GM20000 (cell line): ENCODE measurements at places on chromosomes 16 and 17.

DNA sequence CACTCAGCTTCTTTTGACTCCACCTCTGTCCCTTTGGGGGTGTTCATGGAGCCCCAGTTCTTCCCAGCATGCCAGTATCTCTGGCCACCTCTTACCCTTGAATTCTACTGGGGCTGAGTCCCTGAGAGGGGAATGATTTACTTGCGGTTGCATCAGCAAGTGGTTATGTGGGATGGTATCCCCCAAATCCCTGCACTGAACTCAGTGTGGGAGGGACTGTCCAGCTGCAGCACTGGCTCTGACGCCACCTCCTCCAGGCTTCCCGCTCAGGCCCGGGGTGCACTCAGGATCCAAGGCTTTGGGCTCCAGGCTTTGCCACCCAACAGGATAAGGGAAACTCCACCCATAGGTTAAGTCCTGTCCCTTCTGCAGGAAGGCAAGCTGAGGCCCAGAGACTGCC is 21.1 kb upstream of the BRD7 start:
- DNase-seq, result no peak

DNA sequence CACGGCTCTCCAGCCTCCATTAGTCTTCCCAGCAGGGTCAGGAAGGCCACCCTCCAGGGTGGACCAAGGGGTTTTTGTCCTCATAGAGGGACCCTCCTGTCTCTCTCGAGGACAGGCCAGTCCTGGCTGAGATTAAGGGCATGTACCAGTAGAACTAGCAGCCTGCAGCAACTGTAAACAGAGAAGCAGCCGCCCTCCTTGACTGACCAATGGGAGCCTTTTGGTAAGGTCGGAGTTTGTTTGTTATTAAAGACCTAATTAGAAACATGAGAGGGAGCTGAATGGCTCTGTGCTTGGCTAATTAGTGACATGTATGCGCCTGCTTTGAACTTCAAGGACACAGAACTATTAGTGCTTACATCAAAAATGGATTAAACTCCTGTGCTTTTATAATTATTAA is 80.0 kb downstream of the CCDC182 start:
- DNase-seq, result no peak

DNA sequence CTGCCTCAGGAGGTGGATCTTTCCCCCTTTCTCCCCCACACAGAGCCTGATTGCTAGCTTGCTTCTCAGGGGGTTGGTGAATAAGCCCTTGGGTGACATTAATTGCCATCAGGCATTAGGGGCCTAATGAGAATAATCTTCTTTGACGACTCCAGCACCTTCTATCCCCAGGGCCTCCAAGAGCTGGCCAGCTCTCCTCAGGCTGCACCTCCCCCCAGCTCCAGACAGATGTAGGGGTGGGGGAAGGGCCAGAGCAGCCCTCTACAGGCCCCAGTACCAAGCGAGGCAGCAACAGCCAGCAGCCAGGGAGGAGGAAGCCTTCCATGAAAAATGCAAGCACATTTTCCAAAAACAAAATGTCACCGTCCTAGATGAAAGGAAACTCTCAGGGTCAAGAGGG is 1.4 kb upstream of the TMEM132E start:
- DNase-seq, result no peak

DNA sequence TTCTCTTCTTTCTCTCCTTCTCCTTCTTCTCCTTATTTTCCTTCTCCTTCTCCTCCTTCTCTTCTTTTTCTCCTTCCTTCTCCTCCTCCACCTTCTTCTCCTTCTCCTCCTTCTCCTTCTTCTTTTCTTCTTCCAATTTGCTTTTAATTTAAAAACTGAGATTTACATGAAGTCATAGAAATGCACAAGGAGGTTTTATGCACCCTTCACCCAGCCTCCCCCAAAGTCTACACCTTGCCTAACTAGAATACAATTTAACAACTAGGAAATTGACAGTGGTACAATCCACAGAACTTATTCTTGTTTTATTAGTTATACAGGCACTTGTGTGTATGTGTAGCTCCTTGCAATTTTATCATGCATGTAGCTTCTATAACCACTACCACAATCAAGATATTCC is 826.7 kb downstream of the KCNJ2 start:
- DNase-seq, result no peak

DNA sequence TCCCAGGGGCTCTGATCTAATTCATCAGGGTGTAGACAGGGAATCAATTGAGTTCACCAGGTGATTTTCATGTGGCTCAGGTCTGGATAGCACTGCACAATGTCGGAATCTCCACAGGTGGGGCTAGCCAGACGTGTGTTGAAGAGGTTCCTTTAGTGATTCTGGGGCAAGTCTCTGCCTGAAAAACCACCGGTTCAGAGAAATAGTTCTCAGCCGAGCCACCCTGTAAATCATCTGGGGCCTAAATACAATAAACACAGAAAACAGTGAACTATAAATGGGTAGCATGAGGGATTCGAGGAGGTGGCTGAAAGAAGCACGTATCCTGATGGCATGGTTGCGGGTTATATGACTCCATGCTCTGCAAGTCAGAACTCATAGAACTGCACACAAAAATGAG is 21.3 kb downstream of the ASPA start:
- DNase-seq, result no peak

- DNase-seq, result no peak
These were observed 15.5 kb upstream of the IL17C start for GRCh38 chr16:88622866-88623265.

DNA sequence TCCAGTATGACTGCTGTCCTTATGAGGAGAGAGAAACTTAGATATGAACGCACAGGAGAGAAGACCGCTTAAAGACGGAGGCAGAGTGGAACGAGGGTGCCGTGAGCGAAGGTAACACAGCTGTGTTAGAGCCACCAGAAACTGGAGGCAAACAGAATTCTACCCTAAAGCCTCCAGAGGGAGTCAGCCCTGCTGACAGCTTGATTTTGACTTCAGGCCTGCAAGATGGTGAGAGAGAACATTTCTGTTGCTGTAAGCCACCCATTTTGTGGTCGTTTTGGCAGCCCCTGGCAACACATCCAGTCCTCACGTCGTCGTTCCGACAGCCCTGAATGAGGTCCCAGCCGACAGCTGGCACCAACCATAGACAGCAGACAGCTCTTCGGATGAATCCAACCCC is 2.8 kb upstream of the SPATA2L start:
- no peak for DNase-seq

DNA sequence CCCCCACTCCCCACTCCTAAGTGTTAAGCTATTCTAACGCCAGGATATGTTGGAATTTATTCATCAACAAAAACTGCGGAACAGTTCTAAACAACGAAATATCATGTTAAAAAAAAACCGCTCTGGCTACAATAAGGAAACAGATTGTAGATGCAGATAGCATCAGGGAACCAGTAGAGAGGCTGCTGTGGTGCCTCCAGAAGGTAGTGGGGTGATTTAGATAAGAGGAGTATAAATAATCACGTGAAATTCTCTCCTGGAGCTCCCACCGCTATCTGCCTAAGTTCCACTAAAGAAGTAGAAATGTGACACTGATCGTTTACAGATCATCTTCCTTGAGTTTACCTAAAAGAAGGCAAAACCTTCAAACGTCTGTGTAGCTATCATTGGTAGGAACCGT is 8.0 kb downstream of the AHSP start:
- no peak for DNase-seq

GRCh38 chr17:10116267-10116666 is 82.1 kb downstream of the GAS7 start:
- DNase-seq, result no peak

DNA sequence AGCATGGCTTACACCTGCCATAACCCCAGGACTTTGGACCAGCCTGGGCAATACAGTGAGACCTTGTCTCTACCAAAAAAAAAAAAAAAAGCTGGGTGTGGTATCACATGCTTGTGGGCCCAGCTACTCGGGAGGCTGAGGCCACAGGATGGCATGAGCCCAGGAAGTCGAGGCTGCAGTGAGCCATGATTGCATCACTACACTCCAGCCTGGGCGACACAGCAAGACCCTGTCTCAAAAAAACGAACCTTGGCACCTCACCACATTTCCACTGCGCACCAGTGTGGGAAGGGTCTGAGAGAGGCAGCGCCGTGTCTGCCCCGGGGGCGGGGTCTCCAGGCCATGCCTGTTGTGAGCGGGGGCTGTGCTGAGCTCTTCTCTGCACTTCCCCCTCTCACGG is 6.3 kb downstream of the ACSF3 start:
- no peak for DNase-seq

DNA sequence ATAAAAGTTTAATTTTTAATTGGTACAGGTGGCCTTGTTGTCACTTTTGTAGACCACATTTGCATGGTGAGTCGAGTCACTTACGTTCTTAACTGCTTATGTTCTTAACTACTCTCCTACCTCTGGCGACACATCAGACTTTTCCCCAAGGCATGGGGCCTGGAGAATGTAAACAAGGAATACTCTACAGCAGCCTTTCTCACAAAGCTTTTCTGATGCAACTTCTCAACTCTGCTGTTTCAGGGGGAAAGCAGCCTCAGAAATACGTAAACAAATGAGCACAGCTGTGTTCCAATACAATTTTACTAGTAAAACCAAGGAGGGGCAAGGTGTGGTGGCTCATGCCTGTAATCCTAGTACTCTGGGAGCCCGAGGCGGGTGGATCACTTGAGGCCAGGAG is 6.9 kb downstream of the KARS1 start:
- DNase-seq, result no peak

GRCh38 chr16:56662357-56663354 is 4.9 kb downstream of the MT1F start:
- no peak for DNase-seq

- DNase-seq, result no peak
These were observed 5.1 kb upstream of the SLC7A6 start for GRCh38 chr16:68259007-68259825.
